NCI-H1092 treated with DMSO at 0.1 percent for 48 hours (cell line): ENCODE measurements at places on chromosomes 13 and 19.

GRCh38 chr19:58218899-58219298, 9.8 kb upstream of the ZNF544 start:
- DNase-seq, result no peak

DNA sequence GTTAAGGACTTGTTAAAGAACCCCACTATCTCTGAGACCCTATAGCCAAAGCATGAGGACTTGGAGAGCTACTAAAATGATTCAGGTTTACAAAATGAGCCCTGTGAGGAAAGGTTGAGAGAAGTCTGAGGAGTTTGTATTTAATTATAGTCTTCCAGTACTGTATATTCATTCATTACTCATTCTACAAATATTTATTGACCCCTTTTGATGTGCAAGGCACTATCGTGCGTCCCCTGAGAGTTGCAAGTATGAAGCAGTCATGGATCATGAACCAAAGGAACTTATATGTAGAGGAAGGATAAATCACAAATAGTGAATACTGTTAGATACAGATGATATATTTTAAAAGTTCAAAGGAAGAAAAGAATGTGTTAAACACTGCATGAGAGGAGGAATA, 84.4 kb downstream of the DNAJC15 start:
- DNase-seq, result no peak

DNA sequence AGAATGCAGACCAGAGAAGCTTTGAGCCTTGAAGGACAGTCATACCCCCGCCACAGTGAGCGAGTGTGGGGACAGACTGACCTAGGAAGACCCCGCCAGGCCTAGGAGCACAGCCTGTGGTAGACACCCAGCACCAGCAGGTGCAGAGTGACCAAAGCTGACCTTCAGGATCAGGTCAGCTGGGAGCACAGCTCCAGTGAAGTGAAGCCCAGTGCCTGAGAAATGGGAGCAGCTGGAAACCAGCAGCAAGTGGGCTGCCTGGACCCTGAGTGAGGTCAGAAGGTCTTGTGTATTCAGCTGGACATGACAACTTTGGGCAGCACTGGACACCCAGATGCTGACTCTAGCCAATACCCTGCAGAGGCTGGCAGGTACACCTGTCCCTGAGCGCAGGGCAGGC, 268.9 kb downstream of the TEX29 start:
- no peak for DNase-seq

- no peak for DNase-seq
These were observed 79.8 kb upstream of the FLT1 start for GRCh38 chr13:28574617-28575142.

- no peak for DNase-seq
These were observed 59.8 kb downstream of the SCEL start for GRCh38 chr13:77595166-77595810.

GRCh38 chr19:5567360-5567969, at the start of gene TINCR:
TINCR (minus strand) TSS chr19:5567953.
- no peak for DNase-seq

DNA sequence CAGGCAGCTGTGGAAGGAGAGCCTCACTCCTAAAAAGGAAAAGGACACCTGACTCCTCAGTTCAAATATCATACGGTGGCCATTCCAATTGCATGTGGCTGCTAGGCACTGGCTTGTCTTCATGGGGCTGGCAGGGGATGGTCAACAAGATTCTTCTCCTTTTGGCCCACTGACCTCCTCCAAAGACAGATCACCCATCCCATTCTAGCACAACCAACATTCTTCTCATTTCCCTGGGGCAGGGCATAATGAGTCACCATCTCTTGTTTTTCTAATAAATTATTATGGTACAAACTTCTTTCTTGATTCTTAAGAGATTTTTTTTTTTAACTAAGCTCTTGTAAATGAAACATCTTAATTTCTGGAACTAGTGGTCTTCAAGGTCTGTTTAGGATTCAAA, 136.7 kb upstream of the NBEA start:
- no peak for DNase-seq

- no peak for DNase-seq
These were observed 241.6 kb upstream of the MAB21L1 start for GRCh38 chr13:35718084-35718483.

GRCh38 chr19:10815969-10816644, 19.9 kb downstream of the TMED1 start:
- DNase-seq, result no peak

DNA sequence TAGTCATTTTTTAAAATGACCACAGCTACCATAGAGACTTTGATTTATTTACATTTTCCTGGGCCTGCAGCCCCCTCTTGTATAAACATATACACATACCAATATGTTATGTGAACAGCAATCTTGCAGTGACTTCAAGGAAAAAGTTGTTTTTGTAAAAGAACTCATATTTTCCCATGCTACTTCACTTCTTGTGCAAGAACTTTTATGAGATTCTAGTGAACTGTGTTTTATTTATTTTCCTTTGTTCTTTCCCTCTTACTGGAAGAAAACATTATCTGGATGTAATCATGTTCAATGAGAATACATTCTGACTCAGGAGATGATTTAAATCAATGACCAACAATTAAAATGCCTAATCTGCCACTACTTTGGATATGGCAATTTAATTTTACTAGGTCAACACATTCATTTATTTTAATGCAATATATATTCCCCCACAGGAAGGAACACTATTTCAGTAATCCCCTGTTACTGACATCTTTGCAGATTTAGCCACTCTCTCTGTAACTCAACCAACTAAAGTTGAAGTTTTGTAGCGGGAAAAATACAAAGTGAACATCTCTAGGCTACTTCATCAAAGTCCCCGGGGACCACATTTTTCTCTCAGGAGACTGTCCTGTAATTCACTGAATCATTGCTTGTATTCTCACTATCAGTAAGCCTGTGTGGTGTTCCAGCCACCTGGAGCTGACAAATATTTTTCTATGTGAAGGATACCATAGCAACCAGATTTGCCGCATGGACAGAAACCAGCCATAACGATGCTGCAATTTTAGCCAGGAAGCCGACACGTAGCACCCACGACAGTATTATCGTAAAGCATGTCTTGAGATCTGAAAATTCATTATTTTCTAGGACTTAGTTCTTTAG, 90.5 kb downstream of the STARD13 start:
- no peak for DNase-seq

- peak; percentile 29 for DNase-seq
These were observed 28.7 kb downstream of the LACC1 start for GRCh38 chr13:43908156-43909126.

DNA sequence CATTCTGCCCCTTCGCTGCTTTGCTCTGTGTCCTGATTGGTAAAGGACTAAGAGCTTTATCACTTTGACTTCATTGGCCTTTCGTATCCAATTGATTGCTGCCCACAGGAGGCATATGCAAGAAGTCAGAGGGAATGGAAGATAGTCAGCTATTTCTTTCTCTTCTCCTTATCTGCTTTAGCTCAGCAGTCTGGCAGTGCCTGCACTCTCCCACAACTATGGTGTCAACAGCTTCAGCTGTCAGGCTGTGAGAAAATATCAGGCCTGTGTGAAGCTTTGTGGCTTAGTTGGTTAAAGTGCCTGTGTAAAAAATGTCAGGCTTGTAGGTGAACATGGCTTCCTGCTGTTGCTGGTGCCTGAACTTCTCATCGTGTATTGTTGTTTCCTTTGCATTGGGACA, 243.0 kb downstream of the PCDH17 start:
- no peak for DNase-seq

DNA sequence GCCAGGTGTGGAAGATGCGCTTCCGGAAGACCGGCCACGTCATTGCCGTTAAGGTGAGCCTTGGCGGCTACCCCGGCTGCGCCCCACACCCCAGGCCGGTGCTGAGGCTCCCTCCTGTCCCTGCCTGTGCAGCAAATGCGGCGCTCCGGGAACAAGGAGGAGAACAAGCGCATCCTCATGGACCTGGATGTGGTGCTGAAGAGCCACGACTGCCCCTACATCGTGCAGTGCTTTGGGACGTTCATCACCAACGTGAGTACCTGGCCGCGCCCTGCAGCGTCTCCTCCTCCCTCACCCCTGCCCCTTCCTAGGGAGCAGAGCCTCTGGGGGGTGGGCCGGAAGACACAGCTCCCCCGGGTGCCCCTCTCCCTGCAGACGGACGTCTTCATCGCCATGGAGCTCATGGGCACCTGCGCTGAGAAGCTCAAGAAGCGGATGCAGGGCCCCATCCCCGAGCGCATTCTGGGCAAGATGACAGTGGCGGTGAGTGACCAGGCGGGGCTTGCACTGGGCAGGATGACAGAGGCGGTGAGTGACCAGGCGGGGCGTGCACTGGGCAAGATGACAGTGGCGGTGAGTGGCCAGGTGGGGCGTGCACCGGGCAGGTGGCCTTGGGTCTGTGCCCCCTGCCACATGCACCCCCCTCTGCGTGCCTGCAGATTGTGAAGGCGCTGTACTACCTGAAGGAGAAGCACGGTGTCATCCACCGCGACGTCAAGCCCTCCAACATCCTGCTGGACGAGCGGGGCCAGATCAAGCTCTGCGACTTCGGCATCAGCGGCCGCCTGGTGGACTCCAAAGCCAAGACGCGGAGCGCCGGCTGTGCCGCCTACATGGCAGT, 4.1 kb upstream of the TGFBR3L start:
- no peak for DNase-seq

GRCh38 chr19:53772943-53773342, 51.2 kb downstream of the NLRP12 start:
- peak; percentile 21 for DNase-seq

GRCh38 chr13:30375265-30375835, 46.9 kb upstream of the UBE2L5 start:
- DNase-seq, result peak; percentile 65

DNA sequence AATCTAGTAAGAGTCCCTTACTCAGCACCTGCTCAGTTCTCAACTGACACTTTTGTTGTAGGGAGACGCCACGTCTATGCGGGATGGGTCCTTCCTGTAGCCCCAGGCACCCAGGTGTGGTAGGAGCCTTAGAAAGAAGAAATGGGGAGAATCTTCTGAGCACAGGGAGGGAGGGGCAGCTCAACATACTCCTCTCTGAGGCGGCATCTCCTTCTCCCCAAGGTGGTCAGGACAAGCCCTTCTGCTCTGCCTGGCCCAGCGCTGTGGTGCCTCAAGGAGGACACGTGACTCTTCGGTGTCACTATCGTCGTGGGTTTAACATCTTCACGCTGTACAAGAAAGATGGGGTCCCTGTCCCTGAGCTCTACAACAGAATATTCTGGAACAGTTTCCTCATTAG, 1.2 kb downstream of the KIR2DL4 start:
- DNase-seq, result no peak

GRCh38 chr13:49459580-49459979, 15.5 kb downstream of the SETDB2 start:
- no peak for DNase-seq

GRCh38 chr19:3463714-3464586, 16.4 kb downstream of the SMIM24 start:
- DNase-seq, result no peak

DNA sequence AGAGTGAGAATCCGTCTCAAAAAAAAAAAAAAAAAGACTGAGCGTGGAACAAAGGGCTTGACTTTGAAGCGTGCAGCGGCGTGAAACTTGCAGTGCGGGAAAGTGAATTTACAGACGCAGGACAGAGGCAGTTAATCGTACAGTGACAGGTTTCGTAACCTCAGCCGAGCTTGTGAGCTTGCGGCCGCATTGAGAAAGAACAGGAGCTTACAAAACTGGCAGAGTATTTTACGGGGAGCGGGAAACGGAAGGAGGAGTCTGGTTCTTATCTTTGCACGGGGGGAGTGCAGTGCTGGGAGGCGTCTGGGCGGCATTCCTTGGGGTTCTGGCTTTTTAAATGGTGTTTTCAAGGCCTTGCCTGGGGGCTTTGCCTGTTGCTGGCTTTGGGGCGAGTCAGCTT, 6.0 kb upstream of the BSG start:
- no peak for DNase-seq

DNA sequence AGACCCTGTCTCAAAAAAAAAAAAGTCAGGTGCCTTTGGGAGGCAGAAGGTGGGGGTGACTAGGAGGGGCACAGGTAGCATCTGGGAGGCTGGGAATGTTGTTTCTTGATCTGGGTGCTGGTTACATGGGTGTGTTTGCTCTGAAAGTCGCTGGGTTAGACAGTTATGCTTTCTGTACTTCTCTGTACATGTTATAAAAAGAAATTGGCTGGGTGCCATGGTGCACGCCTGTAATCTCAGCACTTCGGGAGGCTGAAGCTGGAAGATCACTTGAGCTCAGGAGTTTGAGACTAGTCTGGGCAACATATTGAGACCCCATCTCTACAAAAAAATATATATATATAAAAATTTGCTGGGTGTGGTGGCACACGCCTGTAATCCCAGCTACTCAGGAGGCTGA, 15.1 kb downstream of the NOSIP start:
- no peak for DNase-seq

DNA sequence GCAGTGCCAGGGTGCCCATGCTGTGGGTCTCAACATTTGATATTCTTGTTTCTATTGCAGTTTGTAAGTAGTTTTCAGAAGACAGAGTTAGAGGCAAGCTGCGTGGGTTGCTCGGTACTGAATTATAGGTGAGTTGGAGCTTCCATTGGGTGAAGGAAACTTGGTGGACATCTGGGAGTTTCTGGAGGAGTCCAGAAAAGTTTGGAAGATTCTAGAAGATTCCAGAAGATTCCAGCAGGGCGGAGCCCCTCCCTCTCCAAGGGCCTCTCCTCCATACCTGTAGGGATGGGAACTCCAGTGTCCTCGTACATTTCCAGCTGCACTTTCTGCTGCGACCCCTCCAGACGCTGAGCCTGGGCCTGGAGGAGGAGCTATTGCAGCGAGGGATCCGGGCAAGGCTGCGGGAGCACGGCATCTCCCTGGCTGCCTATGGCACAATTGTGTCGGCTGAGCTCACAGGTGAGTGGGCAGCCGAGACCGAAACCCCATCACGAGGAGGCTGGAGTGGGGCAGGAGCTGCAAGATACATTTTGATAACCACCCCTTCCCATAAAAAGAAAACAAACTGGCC, 28.6 kb downstream of the TIMM13 start:
- no peak for DNase-seq

GRCh38 chr19:33312065-33312464, 9.7 kb upstream of the CEBPA start:
- DNase-seq, result no peak

DNA sequence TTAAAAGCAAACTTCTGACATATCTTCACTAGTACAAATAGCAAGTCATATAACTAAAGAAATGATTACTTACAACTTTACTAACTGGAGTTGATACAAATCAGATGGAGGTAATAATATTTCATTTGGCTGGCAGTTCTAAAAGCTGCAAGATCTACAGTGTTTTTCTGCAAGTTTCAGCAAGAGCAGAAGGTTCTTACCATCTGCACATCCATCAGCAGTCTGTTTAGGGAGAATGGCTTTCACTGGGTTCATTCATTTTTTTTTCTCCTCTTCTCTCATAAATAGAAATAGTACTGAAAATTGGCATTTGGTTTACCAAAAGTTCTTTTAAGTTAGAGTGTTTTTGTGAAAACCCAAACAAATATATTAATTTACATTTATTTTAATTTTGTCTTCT, 3.1 kb upstream of the SHISA2 start:
- no peak for DNase-seq
